ENCODE measurements at places on chromosomes 6 and 20. TPM values are rescaled to one million over a fixed set of nuclear protein-coding genes. Genes with fewer than 3 reads are reported as not detected.

- DNase-seq = no peak
- H3K36me3 ChIP-seq = no peaks in the 10 kb centered on the region
- H3K4me1 ChIP-seq = peaks cover 6% of the 10 kb centered on the region
- H3K27me3 ChIP-seq = no peaks in the 10 kb centered on the region
- H3K4me3 ChIP-seq = no peak overlapping the region
Measured at GRCh38 chr20:62675877-62676260, 32.8 kb upstream of the NTSR1 start.

GRCh38 chr6:48839206-48839605 lies 623.8 kb downstream of the MMUT start:
- H3K27ac ChIP-seq = no peak overlapping the region
- DNase-seq = no peak
- no peaks in the 10 kb centered on the region for H3K27me3 ChIP-seq
- H3K4me3 ChIP-seq = no peak overlapping the region

GRCh38 chr6:20805021-20805420 lies 270.8 kb downstream of the CDKAL1 start:
- H3K36me3 ChIP-seq = peaks cover 11% of the 10 kb centered on the region
- H3K4me3 ChIP-seq = no peak overlapping the region
- no peaks in the 10 kb centered on the region for H3K4me1 ChIP-seq
- H3K27ac ChIP-seq = no peak overlapping the region
- no peaks in the 10 kb centered on the region for H3K27me3 ChIP-seq

The GNL1 gene
- 70.5 TPM for total RNA-seq

- no peak overlapping the region for H3K4me3 ChIP-seq
- H3K4me1 ChIP-seq = peaks cover 15% of the 10 kb centered on the region
- no peak for DNase-seq
- no peak overlapping the region for H3K27ac ChIP-seq
Measured at GRCh38 chr6:43981363-43981990, 145.8 kb downstream of the MRPL14 start.

GRCh38 chr6:108966855-108967755 lies 118.9 kb downstream of the ARMC2 start:
- H3K4me1 ChIP-seq = peaks cover 22% of the 10 kb centered on the region
- H3K4me3 ChIP-seq = peak overlapping the region; percentile 76
- peak; percentile 85 for DNase-seq
- no peaks in the 10 kb centered on the region for H3K36me3 ChIP-seq

DNA sequence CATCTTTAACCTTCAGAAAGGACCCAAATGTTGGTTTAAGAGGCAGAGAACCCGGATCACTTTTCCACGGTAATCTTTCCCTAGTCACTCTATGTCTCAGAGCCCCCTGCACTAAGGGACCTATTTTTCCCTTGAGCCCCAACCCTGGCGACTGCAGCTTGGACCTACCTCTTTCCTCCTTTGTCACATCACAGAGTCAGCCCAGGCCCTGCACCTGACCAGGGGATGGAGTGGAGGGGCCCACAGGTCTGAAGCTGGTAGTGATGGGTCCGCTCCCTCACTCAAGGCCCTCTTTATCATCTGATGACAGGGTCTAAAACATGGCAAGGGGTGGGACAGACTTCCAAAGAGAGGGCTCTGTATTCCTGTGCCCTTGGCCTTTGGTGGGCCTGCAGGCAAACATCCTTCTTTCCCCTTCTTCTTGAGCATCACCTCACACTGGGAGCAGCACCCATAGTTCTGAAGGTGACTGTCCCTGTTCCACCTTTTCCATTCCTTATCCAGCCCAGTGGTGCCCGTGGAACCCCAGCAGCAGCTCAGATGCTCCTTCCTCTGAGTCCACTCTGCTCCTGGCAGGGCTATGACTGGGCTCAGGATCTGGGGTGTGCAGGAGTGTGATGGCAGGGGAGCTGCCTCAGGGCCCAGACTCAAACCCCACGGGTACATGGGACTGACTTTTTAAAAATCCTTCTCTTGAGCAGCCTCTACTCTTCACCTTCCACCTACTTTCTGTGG lies 6.3 kb downstream of the RAET1L start:
- no peak overlapping the region for H3K27ac ChIP-seq
- H3K4me3 ChIP-seq = no peak overlapping the region
- peaks cover 57% of the 10 kb centered on the region for H3K27me3 ChIP-seq
- no peak for DNase-seq

GRCh38 chr6:75579951-75580350 lies 21.7 kb upstream of the SENP6 start:
- no peaks in the 10 kb centered on the region for H3K36me3 ChIP-seq
- H3K27me3 ChIP-seq = peaks cover 17% of the 10 kb centered on the region
- peak overlapping the region; percentile 2 for H3K4me3 ChIP-seq
- H3K4me1 ChIP-seq = peaks cover 13% of the 10 kb centered on the region
- no peak for DNase-seq
- no peak overlapping the region for H3K27ac ChIP-seq

The ELOVL4 gene
- total RNA-seq = 3.9 TPM

The PNLDC1 gene
- 0.24 TPM for total RNA-seq

DNA sequence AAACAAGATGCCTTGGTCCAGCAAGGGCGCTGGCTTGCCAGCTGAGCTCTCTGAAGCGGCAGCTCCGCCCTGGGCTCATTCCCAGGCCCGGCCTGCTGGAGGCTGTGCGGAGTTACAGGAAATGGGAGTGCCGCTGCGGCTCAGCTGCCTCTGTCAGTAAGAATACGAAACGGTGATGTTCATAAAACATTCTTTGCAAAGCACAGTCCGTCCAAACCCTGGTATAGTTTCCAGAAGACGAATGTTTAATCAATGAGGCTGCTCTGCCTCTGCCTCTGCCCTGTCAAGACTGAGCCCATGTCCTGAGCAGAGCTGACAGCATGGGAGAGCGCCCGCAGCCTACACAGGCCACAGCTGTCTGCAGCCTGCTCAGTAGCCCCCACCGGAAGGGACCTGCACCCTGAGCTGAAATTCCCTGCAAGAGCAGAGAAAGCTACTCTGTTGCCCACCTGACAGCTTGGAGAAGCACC lies 153.3 kb upstream of the SNX9 start:
- no peaks in the 10 kb centered on the region for H3K27me3 ChIP-seq
- peaks cover 4% of the 10 kb centered on the region for H3K4me1 ChIP-seq
- DNase-seq = no peak
- no peak overlapping the region for H3K4me3 ChIP-seq

DNA sequence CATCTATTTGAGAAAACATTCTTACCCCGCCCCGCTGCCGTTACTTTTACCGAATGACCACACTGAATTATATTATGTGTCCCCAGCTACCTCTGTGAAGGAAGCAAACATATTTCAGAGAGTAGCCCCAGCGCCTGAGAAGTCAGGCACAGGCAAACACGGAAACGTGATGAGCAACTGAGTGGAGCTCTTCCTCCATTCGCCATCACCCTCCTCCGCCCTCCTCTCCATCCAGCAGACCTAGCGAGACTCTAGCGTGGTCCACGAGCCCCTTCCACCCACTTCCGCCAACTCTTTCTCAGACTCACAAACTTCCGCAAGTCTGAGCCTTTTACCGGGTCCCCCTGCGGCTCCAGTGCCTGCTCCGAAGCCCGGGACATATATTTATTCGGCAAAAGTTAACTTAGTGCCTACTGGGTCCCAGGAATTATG lies 582 bp downstream of the SNRPB start:
- H3K27me3 ChIP-seq = no peaks in the 10 kb centered on the region
- H3K4me1 ChIP-seq = peaks cover 48% of the 10 kb centered on the region
- peak overlapping the region; percentile 100 for H3K27ac ChIP-seq
- peak overlapping the region; percentile 100 for H3K4me3 ChIP-seq

DNA sequence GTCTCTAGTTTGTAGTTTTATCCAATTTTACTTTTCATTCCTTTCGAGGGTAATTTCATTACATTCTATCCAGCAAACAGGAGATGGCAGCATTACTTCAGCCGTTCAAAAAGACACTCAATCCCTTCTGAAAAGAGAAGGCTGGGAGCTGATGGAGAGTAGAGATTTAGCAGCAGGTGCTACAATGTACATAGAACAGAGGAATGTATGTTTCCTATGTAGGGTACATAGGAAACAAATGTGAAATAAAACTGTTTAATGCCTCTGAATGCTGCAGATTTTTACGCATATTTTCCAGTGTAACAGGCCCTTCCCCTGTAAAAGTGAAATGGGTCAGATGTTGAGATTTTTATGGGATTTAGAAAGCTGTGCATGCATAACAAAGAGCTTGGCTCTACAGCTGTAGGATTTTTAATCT lies 16.0 kb downstream of the RPS12 start:
- H3K4me3 ChIP-seq = no peak overlapping the region
- H3K36me3 ChIP-seq = no peaks in the 10 kb centered on the region
- peaks cover 4% of the 10 kb centered on the region for H3K27me3 ChIP-seq
- no peak overlapping the region for H3K27ac ChIP-seq
- DNase-seq = no peak
- no peaks in the 10 kb centered on the region for H3K4me1 ChIP-seq

The GNAS-AS1 gene
- total RNA-seq = 0.29 TPM

DNA sequence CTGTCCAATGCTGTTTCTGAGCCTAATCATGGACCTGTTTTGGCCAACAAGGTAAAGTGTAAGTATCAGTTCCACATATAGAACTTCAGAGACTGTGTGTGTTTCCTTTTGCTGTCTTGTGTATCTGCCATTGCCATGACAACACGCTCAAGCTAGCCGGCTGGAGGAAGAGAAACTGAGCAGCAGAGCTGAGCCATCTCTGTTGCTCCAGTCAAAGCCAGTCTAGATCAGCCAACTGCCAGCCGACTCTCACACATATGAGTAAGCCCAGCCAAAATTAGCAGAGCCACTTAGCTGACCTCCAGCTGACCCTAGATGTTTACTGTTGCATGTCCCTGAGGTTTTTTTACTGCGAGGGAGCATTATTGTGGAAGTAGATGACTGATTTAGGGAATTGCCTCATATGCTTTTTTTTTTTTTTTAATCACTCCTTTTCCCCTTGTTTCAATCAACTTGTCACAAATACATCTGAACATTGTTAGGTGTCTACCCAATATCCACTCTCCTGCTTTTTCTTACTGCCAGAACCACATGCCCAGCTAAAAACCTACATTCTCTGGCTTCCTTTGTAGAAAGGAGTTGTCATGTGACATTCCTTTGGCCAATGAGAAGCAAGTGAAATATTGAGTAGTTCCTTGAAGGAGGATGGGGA lies 304.3 kb upstream of the SUPT3H start:
- DNase-seq = no peak
- H3K36me3 ChIP-seq = peaks cover 18% of the 10 kb centered on the region
- H3K4me3 ChIP-seq = peak overlapping the region; percentile 51
- peak overlapping the region; percentile 57 for H3K27ac ChIP-seq

The CST4 gene
- not detected for total RNA-seq

GRCh38 chr20:63433351-63433750 lies 39.1 kb downstream of the KCNQ2 start:
- no peak overlapping the region for H3K4me3 ChIP-seq
- H3K36me3 ChIP-seq = no peaks in the 10 kb centered on the region
- no peak overlapping the region for H3K27ac ChIP-seq
- DNase-seq = no peak
- H3K27me3 ChIP-seq = peaks cover 7% of the 10 kb centered on the region
- peaks cover 13% of the 10 kb centered on the region for H3K4me1 ChIP-seq

GRCh38 chr6:28224131-28225055 lies 682 bp upstream of the ZSCAN9 start:
- H3K4me1 ChIP-seq = peaks cover 13% of the 10 kb centered on the region
- DNase-seq = no peak
- H3K27me3 ChIP-seq = peaks cover 22% of the 10 kb centered on the region
- peak overlapping the region; percentile 73 for H3K27ac ChIP-seq
- H3K4me3 ChIP-seq = peak overlapping the region; percentile 85
- H3K36me3 ChIP-seq = peaks cover 12% of the 10 kb centered on the region

DNA sequence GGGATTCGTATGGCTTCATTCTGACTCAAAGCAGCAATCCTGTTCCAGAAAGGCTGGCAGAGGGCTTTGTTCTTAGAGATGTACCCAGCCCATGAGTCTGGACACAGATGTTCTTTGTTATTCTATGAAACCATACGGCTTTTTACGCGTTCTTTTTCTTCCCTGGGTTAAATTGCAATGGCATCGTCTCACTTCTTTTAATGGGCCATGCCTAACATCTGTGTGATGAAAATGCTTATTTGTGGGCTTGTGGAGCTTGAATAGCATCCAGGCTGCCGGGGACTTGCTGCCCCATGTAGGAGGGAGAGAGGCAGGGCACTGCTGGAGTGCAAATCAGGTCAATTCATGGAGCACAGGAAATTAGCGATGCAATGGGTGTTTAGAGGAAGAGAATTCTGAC lies 19.4 kb downstream of the FAM50B start:
- no peaks in the 10 kb centered on the region for H3K36me3 ChIP-seq
- no peak overlapping the region for H3K4me3 ChIP-seq
- H3K27me3 ChIP-seq = peaks cover 16% of the 10 kb centered on the region
- DNase-seq = no peak
- H3K4me1 ChIP-seq = peaks cover 3% of the 10 kb centered on the region

The KHDRBS2 gene
- not detected for total RNA-seq

The ACTR5 gene
- 9.6 TPM for total RNA-seq

DNA sequence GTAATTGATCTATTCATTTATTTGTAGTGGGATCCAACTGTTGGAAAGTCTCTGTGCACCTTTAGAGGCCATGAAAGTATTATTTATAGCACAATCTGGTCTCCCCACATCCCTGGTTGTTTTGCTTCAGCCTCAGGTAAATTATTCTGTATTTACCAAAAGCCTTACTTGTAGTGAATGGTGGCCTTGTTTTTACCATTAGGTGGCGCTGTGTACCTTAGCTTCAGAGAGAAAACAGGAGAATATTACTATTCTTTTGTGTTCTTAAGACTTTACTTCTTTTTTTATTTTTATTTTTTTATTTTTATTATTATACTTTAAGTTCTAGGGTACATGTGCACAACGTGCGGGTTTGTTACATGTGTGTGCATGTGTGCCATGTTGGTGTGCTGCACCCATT lies 23.7 kb downstream of the PEX7 start:
- no peaks in the 10 kb centered on the region for H3K4me1 ChIP-seq
- H3K27me3 ChIP-seq = no peaks in the 10 kb centered on the region
- DNase-seq = no peak
- H3K36me3 ChIP-seq = peaks cover 31% of the 10 kb centered on the region
- no peak overlapping the region for H3K4me3 ChIP-seq

The TP53TG5 gene
- not detected for total RNA-seq

DNA sequence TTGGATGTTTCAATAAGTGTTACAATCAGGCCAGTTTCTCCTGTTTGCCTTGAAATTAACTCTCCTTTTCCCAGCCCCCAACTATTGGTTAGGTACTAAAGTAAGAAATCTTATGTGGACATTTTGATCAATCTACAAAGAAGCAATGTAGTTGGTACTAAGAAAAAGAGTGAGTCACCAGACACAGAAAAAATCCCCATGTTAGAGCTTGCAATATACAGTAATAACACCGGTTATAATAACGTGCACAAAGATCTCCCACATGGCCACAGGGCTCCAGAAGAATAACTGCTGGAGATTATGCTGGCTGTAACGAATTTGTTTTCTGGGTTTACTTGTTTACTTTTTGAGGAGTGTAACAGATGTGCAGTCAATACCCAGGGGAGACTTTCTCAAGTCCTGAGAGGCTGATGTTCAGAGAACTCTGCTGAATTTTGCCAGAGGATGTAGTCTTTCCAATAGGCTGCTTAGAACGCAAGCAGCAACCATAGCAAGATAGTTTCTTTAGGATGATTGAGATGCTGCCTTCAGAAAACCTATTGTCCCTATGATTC lies 166.2 kb upstream of the SPACA1 start:
- peaks cover 5% of the 10 kb centered on the region for H3K36me3 ChIP-seq
- no peak for DNase-seq
- no peak overlapping the region for H3K27ac ChIP-seq
